K562 (cell line): ENCODE measurements at places on chromosomes 11 and 22. TPM values are rescaled to one million over a fixed set of nuclear protein-coding genes. Genes with fewer than 3 reads are reported as not detected.

Gene OR5P2
- total RNA-seq: not detected in 2 replicates

Gene NCAM1
- 0.09 TPM in 2 replicates for total RNA-seq

Gene UCP3
- 0.18 and 0.53 TPM in 2 replicates for total RNA-seq

Gene ZBTB44
- 26.7 and 27.1 TPM in 2 replicates for total RNA-seq

Gene OR2AG2
- total RNA-seq: 0.42 and 0.55 TPM in 2 replicates

Gene KIRREL3
- total RNA-seq: not detected in 2 replicates

Gene TECTA
- total RNA-seq: not detected in 2 replicates

Gene CHRM1
- not detected in 2 replicates for total RNA-seq

Gene ADAMTS15
- 0.04 TPM in 2 replicates for total RNA-seq

Gene SPI1
- 30.7 and 33.7 TPM in 2 replicates for total RNA-seq

Gene SDHAF2
- total RNA-seq: 34.8 and 39.4 TPM in 2 replicates

Gene TM7SF2
- 21.4 and 21.8 TPM in 2 replicates for total RNA-seq

Gene EHF
- 0.38 and 0.76 TPM in 2 replicates for total RNA-seq

Gene SAA4
- not detected in 2 replicates for total RNA-seq

Gene KRTAP5-3
- not detected in 2 replicates for total RNA-seq

Gene SMIM35
- not detected in 2 replicates for total RNA-seq

Gene KBTBD3
- 6.6 and 7.1 TPM in 2 replicates for total RNA-seq

Gene PPP6R2
- total RNA-seq: 35.8 and 39.8 TPM in 2 replicates

Gene MYBPC3
- not detected in 2 replicates for total RNA-seq

Gene VPS37C
- total RNA-seq: 23.9 and 29.8 TPM in 2 replicates

Gene ZP1
- total RNA-seq: not detected in 2 replicates

Gene DRD4
- total RNA-seq: 0.95 and 1.4 TPM in 2 replicates

Gene OR5B21
- not detected in 2 replicates for total RNA-seq

Gene ACAD8
- total RNA-seq: 20.2 and 23.5 TPM in 2 replicates

Gene USP35
- total RNA-seq: 3.8 and 4.1 TPM in 2 replicates

Gene SERPING1
- total RNA-seq: 0.94 and 1.00 TPM in 2 replicates

Gene TTC17
- total RNA-seq: 41.3 and 41.4 TPM in 2 replicates

Gene PRRG4
- not detected in 2 replicates for total RNA-seq

Gene KRTAP5-11
- total RNA-seq: not detected in 2 replicates

Gene TMEM191C
- total RNA-seq: 5.8 and 7.1 TPM in 2 replicates

Gene TSPAN32
- 4.8 and 5.9 TPM in 2 replicates for total RNA-seq

Gene KRTAP5-10
- not detected in 2 replicates for total RNA-seq

Gene KRTAP5-1
- not detected in 2 replicates for total RNA-seq

Gene VPS11
- 25.5 and 28.6 TPM in 2 replicates for total RNA-seq

Gene CFAP68
- total RNA-seq: 20.5 and 22.8 TPM in 2 replicates

Gene SCN2B
- not detected in 2 replicates for total RNA-seq

Gene SAMM50
- 46.3 and 46.5 TPM in 2 replicates for total RNA-seq

Gene LSP1
- total RNA-seq: 0.73 and 1.1 TPM in 2 replicates

Gene RIN1
- 0.40 and 1.2 TPM in 2 replicates for total RNA-seq

Gene DEPDC7
- total RNA-seq: 9.4 and 9.5 TPM in 2 replicates

Gene SLC43A3
- 254 and 257 TPM in 2 replicates for total RNA-seq

Gene NLRP14
- 0.65 and 0.73 TPM in 2 replicates for total RNA-seq

Gene FAR1
- total RNA-seq: 62.0 and 63.5 TPM in 2 replicates

Gene OR8B12
- total RNA-seq: not detected in 2 replicates

Gene OR52D1
- not detected in 2 replicates for total RNA-seq

Gene RFPL3
- total RNA-seq: not detected in 2 replicates
